ENCODE measurements at places on chromosomes 3 and 15.

DNA sequence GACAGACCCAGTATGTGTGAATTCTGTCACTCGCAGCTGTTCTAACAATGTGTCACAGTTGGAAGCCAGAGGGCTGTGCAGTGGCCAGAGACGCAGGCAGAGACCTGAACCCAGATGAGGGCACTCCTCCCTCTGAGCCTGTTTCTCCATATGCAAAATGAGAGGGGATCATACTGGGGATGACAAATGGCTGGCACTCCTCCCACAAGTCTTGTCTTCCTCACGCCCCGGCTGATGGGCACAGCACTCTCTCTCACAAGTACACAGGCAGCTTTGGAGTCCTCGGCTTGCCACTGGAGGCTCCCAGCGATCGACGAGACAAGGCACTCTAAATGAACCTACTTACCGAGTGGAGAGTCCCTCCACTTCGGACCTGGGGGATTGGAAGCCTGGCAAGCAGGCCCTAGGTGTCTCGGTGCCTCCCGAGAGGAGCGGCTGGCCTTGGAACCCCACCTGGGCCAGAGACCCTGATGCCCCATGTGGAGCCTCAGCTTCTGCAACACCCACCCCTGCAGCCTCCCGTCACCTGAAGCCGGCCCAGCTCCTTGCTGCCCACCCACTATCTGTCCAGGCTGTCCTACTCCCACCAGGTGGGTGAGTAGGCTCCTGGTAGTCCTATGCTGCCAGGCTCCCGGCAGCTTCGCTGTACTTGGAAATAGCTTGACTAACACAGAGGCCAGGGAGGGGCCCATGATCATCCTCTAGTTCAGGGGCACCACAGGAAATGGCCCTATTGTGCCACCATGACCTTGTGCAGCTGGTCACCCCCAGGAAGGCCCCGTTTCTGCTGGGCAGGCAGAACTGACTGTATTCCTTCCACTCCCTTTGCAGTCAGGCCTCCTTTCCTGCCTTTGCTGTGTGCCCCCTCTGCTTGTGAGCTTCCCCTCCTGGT lies 65.0 kb upstream of the IQSEC1 start:
- DNase-seq = no peak

- DNase-seq = no peak
Observed at GRCh38 chr3:196596355-196596754, 27.9 kb downstream of the FBXO45 start.

- no peak for DNase-seq
Observed at GRCh38 chr3:124140746-124141145, 148.8 kb upstream of the ROPN1 start.

DNA sequence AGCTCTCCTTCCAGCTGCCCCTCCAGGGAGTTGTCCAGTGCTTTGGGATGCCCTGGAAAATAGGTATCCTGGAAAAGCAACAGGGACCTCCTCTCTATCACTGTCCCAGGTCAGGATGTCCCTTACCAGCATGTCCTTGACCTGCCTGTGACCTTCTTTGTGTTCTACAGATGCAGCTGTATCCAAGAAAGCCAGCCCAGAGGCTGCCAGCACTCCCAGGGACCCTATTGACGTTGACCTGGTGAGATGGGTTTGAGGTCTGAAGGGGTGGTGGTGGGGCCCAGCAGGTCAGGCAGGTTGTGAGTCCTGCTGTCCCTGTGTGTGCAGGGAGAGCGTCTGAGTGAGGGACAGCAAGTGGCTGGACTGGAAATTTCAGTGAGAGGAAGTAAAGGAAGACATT lies 30.2 kb downstream of the PML start:
- no peak for DNase-seq

DNA sequence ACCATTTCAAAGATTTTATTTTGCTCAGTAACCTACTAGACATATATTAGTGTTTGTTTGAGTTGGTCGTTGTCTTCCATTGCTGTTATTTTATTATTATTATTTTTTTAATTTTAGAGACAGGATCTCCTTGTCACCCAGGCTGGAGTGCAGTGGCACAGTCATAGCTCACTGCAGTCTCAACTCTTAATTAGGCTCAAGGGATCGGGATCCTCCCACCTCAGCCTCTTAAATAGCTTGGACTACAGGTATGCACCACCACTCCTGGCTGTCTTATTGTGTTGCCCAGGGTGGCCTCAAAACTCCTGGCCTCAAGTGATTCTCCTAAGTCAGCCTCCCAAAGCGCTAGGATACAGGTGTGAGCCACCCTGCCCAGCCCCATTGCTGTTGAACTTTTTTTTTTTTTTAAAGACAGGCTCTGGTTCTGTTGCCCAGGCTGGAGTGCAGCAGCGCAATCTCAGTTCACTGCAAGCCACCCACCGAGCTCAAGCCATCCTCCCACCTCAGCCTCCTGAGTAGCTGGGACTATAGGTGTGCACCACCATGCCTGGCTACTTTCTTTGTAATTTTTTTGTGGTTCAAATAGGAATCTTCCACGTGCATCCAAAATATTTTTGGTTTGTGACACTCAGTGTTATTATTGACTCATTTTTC lies 18.2 kb downstream of the SETD5 start:
- DNase-seq = no peak

- DNase-seq = no peak
Observed at GRCh38 chr3:163218336-163218735, 1721.7 kb downstream of the OTOL1 start.
